ENCODE measurements at places on chromosomes 3 and 15.

GRCh38 chr3:187952849-187953248, 201.1 kb upstream of the LPP start:
- DNase-seq: no peak

DNA sequence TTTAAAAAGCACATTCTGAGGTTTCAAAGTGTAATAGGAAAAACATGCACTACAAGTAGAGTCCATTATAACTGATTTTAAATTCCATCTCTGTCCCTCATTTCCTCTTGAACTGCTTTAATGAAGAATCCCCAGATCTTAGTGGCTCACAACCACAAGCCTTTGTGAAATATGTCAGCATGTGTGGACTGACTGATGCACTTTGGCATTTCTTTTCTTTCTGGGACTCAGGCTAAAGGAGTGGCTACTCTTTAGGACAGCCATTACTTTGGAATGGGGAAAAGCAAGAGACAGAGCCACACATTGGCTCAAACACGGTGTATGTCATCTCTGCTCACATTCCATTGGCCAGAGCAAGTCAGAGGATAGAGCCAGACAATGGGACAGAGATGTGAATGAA, 139.6 kb downstream of the GRM7 start:
- DNase-seq: no peak

DNA sequence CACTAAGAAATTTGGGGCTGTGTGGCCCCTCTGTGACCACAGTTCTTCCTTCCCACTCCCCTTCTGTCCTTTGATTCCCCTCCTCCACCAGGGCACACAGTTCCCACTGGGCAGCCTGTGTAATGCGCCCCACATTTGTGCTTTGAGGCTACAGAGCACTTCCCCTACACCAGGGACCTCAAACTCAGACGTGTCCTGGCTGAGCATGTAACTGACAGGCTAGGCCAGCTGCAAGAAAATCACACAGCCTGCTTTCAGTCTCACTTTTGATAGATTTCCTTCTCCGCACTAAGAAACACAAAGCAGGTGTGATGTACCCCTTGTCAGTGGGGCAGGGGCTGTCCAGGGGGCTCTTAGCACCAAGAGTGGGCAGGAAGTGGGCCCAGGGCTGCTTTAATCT, 29.6 kb downstream of the PRKCD start:
- no peak for DNase-seq

DNA sequence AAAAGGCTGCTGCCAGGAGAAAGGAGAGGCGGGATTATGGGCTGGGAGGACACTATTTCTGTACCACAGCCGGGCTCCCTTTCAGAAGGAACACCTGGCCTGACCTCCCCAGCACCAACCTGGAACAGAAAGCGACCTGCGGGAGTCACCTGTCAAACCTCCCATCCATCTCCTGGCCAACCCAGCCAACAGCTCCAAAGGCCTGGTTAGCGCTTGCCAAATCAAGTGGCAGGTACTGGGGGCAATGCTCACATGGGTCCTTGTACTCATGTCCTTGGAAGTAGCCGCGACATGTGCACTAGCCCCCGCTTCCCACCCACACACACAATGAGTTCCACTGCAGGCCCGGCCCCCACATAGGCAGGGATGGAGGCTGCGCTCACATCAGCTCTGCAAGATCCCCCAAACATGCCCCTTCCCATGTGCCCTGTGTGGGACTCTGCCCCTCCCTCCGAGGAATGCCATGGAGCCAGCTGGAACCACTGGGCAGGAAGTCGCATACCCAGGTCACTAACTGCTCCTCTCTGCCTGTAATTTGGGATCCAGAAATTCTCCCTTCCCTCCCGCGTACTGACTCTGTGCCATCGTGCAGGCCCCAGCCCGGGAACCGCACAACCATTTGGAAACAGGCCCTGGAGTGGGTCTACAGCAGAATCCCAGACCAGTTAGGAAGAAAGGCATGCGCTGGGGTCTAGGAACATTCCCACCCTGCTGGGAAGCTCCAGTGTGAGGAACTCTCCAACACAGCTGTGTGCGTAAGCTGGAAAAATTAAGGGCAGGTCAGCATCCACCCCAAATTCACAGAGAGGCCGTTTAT, 98.9 kb downstream of the LRIG1 start:
- DNase-seq: no peak

DNA sequence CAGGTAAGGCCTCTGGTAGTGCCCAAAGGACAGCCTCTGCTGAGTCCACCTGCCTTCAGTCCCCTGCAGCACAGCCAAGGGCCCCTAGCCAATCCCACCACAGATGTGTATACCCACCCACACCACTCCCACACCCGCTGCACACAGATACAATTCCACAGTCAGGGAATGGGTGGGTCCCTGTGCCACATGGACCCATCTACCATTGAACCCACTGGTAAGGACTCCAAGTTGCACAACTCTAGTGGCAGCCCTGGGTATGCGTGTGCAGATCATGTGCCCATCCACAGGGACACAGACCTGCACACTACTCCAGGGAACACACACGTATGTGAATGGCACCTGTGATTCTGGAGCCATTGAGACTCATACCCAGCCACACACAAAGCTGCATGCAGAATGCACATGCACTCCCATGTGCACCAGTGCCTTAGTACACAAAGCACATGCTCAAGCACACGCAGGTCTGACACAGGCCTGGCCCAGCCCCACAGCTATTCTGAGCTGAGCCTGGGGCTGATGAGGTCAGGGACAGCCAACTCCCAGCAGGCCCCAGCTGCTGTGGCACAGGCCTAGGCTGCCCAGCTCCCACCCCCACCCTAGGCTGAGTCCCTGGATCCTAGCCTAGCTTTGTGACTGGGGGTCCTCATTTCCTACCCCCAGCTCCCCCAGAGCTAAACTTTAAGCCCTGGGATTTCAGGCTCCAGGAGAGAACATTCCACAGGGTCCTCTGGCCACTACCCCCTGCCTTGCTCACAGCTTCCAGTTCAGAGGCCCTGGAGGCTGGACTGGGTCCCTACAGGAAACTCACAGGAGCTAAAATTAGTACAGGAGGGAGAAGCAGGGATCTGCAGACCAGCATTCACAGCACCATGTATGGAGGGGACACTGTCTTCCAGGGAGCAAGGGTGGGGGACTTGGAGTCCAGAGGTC, 2.7 kb upstream of the ALS2CL start:
- no peak for DNase-seq

GRCh38 chr3:194740859-194741491, 55.3 kb downstream of the FAM43A start:
- DNase-seq: no peak

GRCh38 chr3:153752405-153753027, 368.7 kb upstream of the ARHGEF26 start:
- no peak for DNase-seq

- peak; percentile 58 for DNase-seq
These were observed 75.1 kb downstream of the CCK start for GRCh38 chr3:42190701-42191442.

GRCh38 chr3:194489736-194490612, 3.2 kb upstream of the ATP13A3 start:
- DNase-seq: no peak

DNA sequence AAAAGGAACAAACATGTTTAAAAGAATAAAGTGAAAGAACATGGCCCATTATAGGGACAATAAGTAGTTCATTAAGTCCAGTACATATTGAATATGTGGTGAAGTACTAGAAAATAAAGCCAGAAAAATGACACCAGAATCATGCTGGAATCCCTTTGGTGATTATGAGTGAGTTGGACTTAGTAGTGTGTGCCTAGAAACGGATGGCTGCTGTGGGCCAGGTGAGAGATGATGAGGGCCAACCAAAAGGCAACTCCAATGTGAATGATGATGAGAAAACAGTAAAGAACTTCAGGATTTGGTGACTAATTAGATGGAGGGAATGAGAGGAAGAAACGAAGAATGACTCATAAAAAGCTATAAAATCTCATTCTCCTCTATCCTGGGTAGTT, 3.3 kb downstream of the CRYGS start:
- DNase-seq: no peak

DNA sequence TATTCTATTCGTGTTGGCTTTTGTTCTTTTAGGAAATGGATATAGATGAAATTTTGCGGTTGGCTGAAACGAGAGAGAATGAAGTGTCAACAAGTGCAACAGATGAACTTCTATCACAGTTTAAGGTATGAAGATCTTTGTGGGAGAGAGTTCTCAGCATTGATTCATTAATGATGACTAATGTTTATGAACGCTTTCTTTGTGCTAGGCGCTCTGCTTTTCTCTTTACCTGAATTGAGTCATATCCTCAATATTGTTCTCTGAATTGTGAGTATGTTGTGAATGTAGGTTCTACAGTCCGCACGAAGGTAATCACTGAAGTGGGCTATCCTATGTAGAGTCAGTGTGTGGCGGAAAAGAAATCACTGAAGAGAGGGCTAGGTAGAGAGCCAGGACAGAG, 81.2 kb downstream of the CHD2 start:
- DNase-seq: no peak

DNA sequence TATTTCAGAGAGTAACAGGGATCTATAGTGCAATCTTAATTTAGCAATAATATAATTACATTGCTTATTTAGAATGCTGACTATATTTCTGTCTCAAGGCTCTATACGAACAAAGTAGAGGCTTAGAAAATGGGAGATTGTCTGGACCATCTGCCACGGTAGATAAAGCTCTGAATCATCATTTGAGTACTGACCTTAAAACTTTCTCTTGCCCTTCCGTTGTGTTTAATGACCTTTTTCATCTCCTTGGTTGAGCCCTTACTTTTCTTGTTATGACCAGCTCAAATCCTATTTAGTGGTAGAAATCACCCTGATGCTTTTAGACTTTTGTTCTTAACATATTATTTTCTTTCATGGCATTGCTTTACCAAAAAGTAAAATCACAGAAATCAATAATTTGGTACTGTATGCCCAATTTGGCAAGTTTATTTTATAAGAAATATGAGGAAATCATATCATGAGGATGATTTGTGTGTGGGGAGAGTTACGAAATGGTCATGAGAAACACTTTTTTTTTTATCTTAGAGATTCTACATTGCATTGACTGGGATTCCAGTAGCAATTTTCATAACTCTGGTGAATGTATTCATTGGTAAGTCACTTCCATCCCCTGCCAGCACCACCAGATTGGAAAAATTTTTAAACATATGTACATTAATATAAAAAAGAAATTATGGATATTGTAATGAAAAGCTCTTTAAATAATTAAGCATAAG, 11.0 kb downstream of the NDUFB5 start:
- no peak for DNase-seq

DNA sequence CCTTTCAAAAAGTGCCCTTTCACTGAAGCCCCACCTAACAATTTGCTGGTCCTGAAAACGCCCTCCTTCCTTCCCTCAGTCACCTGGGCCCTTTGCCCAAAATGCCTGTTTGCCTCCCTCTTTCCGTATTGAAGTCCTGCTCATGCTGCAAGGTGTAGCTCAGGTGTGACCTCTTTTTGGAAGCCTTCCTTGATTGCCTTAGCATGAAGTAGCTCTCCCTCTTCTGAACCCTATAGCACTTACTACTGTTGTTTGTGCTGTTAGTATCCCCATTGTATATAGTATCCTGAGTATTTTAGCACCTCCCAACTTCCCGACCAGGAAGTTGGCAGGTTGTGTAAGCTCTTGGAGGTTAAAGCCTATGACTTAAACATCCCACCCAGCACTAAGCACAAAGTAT, 1.7 kb downstream of the PLS1 start:
- no peak for DNase-seq

DNA sequence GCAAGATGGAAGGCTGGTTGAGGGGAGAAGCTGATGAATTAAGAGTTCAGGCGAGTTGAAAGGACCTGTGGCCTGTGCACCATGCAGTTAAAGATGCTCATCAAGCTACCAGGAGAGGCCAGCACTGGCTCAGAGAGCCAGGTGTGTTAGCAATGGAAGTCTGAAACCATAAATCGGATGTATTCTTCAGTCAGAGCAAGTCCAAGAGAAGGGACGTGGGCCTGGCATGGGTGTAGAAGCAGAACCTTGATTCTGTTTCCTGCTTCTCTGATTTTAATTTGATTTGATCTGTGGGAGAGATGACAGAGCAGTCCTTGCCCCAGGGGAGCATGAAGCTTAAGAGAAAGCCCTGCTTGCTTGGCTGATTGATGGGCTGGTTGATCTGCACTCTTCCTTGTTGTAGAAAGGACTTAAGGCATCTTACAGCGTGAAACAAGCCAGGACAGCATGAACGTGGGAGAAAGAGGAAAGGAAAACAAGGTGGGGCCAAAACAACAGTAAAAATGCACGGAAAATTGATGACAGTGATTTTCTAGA, 10.9 kb downstream of the TM6SF1 start:
- DNase-seq: no peak

DNA sequence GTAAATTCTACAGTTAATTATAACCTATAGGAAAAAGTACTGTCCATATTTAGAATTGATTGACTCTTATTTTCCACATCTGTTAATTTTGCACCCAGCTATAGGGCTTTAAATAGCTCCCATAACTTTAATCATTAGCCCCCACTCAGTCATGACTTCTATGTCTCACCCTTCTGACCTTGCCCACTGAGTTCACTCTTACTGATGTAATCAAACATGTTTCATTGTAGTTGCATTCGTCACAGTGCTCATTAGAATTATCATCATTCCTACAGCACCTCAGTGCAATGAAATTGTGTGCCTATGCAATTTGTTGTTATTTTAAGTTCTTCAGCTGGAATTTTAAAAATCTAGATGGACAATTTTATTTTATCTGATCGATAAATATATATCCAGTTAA, 151.4 kb downstream of the TIGIT start:
- DNase-seq: no peak

DNA sequence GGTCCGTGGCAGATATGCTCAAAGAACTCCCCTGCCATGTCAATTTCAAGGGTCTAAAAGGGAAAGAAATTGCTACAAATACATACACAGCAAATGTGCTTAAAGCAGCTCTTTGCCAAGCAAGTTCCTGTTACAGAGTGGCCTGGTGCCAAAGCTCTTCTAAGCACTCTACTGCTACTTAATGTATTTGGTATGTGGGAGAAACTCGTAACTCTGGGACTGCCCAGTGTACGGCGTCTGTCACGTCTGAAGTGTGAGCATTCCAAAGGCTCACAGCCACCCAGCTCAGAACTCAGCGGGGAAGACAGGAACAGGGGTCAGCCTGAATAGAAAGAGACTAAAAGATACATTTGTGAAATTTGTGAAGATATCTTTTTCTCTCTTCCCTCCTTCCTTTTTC, 54.6 kb downstream of the RBMS3 start:
- no peak for DNase-seq

- DNase-seq: no peak
These were observed 328.3 kb downstream of the THSD4 start for GRCh38 chr15:71443538-71443937.

DNA sequence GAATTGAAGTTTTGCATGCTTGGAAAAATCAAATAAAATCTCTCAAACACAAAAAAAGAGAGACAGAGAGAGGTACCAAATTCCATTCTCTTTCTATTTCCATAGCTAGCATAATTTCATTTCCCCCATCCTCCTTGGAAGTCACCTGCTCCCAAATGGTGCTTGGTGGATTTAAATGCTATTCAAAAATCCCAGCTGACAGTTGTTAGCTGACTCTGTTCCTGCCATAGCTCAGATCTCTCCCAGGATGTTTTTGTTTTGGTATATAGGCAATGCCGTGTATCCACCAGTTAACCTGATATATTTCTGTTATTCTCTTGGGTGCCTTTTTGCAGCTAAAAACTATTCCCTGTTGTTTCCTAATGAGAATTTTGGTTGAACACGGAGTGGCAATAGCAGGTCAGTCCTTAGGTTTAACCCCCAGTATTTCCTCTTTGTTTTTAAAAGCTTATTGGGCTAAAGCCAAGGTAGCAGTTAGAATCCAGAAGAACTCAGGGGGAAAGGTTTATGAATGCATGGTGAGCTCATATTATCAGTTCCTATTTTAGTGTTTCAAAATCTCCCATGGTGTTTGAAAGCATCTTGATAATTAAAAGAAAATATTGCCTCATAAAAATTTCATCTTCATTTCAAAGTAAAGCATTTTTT, 240.0 kb upstream of the GBE1 start:
- no peak for DNase-seq

GRCh38 chr15:44719293-44719999, 8.1 kb downstream of the B2M start:
- no peak for DNase-seq

Measured in stimulated activated CD8-positive, alpha-beta memory T cell treated with anti-CD3 and anti-CD28 coated beads, Interleukin-12 subunit alpha, Interleukin-12 subunit beta, amount 100 ng/mL, for 1 hour (primary cell).